ENCODE measurements at places on chromosomes 1 and 21. TPM values are rescaled to one million over a fixed set of nuclear protein-coding genes. Genes with fewer than 3 reads are reported as not detected.

DNA sequence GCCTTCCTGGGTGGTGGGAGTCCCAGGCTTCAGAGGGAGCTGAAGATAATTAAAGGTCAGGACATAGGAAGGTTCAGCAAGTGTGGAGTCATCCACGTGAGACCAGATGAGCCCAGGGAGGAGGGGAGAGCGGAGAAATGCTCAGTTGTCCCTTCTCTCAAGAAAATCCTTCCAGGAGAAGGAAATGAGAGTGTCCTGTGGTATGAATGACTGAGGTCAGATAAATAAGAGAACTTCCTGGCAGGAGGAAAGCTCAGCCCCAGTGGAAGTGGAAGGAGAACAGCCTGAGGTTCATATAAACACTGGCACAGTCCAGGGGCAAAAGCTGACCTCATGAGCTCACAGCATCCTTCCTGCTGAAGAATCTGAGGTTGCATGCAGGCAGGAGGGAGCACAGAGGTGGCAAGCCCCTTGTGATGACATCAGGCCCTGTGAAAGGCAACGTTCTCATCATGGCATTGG, 97.6 kb downstream of the NAV1 start:
- ATAC-seq = no peak

DNA sequence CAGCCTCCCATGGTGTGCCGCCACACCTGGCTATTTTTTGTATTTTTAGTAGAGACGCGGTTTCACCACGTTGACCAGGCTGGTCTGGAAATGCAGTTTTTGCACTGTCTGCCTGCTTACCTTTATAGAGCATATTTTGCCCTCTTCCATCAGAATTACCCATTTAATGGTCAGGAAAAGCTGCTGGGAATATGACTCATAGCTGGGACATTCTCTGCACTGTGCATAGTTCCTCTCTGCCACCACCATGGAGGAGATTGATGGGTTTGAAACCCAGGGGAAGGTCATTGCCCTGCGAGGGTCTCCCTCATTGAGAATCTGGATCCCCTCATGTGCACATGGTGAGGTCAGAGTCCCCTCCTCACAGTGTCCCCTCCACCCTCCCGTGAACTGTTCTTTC, 32.1 kb downstream of the MX1 start:
- ATAC-seq = peak; percentile 26

Gene C1QB
- not detected for total RNA-seq

Gene KANK4
- 5.9 TPM for total RNA-seq

Gene RNF186
- total RNA-seq = not detected

DNA sequence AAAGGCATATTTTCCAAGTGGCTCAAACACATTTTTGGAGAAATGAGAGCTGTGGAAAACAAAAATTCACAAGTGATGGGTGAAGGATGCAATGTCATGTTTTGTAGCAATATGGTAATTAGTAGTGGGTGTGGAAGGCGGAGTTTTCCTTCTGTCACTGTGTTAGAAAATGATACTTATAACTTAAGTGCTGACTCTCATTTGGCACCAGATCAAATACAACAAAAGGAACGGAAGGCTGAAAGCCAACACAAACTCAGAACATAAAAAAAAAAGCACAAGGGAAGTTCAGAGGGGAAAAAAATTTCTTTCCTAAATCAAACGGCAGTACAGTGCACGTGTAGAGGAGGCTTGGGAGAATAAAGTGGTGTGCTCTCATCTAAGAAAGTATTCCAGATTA, at the start of gene TNFSF18:
TNFSF18 (minus strand) TSS at position 77 of the 400 bp plus-strand sequence; CDS start at position 32, 45 bp downstream.
- ATAC-seq = no peak

Gene HSD3B2
- 0.45 TPM for total RNA-seq

Gene SMPDL3B
- total RNA-seq = 0.28 TPM

Gene PROX1
- 9.5 TPM for total RNA-seq

- ATAC-seq = no peak
These were observed 115.1 kb downstream of the HIVEP3 start for GRCh38 chr1:41803656-41804055.

- no peak for ATAC-seq
These were observed 64.0 kb upstream of the COA6 start for GRCh38 chr1:234309243-234309597.

GRCh38 chr1:227215863-227216510, 102.3 kb downstream of the CDC42BPA start:
- no peak for ATAC-seq

DNA sequence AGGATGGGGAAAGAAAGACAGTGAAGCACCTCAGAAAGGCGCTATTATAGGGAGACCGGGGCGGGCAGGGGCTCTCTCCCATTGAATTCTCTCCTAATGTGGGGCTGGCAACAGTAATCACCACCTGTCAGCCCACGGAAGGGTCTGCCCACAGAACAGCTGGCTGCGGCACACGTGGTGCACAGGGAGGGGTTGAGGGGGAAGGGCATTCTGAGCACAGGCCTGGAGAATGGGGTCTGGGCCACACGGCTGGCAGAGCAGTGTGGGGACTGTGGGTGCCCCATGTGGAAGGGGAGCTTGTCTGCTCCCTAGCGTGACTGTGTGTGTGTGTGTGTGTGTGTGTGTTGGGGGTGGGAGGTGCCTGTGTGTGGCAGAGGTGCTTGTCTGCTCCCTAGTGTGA, 4.1 kb downstream of the OLFML3 start:
- peak; percentile 41 for ATAC-seq

DNA sequence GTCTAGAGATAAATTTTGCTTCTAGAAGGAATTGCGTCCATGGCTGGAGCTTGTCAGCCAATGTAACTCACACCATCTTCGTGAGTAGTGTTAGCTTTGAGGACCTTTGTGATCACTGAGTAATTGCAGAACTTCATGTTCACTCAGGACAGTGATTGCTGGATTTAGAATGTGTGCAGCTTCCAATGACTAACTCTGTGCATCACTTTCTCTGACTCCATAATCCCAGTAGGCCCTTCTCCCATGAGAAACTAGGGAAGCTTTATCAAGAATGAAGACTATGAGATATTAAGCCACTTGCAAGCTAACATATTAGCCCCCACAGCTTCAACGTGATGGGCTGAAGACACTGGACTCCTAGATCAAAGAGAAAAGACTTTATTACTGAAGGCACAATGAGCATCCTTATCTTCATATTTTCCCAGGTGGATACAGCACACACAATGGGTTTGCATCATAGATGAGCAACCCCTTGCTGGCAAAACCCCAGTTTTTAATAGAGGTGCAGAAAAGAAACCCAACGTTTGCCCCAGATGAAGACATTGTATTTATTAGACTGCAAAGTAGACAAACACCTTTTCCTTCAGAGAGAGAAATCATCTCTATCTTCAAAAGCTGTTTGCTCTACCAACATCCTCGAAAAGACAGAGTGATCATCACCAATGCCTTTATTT, 561.0 kb downstream of the LTN1 start:
- ATAC-seq = no peak

GRCh38 chr1:39672551-39672947, 642 bp upstream of the NT5C1A start:
- ATAC-seq = peak; percentile 67

- ATAC-seq = no peak
These were observed 462.2 kb upstream of the CXADR start for GRCh38 chr21:17050646-17051045.

GRCh38 chr1:36590771-36591170, 108.1 kb upstream of the CSF3R start:
- ATAC-seq = no peak

Gene KCNK2
- 17.1 TPM for total RNA-seq

Data from motor neuron (in vitro differentiated cells).